ENCODE measurements at places on chromosomes 3 and 15. TPM values are rescaled to one million over a fixed set of nuclear protein-coding genes. Genes with fewer than 3 reads are reported as not detected.

- no peak for ATAC-seq
Observed at GRCh38 chr3:34619990-34620389, 821.6 kb downstream of the PDCD6IP start.

- no peak for ATAC-seq
Observed at GRCh38 chr3:59540241-59540640, 490.4 kb upstream of the CFAP20DC start.

DNA sequence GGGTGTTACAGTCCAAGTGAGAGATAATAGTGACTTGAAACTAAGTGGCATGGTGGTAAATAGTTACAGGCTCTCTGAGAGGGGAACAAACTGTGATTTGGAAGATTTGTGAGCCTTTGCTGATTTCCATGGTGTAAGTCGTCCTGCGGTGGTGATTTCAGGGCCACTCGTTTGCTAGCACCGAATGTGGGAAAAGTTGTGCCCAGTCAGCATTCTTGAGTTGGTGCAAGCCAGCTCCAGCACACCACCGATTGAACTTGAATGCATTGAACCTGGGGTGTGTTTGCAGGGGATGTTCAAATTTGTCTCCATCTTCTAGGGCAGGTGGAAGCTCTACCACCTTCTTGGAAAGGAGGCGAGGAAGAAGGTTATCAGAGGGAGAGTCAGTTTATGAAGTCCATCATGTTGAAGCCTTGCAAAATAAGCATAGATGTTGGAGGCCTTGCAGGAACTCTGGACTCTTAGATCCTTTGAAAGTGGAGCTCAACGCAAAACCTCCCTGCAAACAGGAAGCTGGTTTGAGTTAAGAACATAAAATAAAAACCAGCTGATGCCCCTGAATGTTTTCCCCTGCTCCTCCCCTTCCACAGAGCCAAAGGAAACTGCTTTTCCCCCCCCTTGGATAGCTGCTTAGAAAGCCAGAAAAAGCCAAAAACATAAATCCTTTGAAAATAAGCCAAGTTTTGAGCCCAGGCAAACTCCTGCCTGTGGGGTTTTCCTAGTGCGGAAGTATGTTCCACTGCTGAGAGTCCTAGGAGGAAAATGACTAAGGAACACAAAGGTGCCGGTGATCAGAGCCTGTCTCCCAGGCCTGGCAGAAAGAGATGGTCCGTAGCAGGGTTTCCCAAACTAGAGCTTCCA, 21.9 kb downstream of the MAPKBP1 start:
- peak; percentile 22 for ATAC-seq

- ATAC-seq = no peak
Observed at GRCh38 chr15:79472446-79472845, 40.3 kb downstream of the MINAR1 start.

DNA sequence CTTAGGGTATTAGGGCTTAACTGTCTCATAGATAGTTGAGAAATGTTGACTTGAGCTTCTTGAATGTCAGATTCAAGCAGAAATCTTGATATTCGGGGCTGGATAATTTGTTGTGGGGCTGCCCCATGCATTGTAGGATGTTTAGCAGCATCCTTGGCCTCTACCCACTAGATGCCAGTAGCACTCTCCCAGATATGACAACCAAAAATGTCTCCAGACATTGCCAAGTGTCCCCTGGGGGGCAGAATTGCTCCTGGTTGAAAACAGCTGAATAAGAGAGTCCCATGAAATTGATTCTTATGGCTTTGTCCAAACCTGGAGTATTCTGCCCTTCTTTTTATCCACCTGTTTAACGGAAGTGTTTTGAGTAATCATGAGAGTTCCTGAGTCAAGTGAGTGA, 15.9 kb upstream of the LCMT2 start:
- ATAC-seq = no peak

GRCh38 chr3:119181765-119182164, 8.4 kb downstream of the UPK1B start:
- no peak for ATAC-seq

DNA sequence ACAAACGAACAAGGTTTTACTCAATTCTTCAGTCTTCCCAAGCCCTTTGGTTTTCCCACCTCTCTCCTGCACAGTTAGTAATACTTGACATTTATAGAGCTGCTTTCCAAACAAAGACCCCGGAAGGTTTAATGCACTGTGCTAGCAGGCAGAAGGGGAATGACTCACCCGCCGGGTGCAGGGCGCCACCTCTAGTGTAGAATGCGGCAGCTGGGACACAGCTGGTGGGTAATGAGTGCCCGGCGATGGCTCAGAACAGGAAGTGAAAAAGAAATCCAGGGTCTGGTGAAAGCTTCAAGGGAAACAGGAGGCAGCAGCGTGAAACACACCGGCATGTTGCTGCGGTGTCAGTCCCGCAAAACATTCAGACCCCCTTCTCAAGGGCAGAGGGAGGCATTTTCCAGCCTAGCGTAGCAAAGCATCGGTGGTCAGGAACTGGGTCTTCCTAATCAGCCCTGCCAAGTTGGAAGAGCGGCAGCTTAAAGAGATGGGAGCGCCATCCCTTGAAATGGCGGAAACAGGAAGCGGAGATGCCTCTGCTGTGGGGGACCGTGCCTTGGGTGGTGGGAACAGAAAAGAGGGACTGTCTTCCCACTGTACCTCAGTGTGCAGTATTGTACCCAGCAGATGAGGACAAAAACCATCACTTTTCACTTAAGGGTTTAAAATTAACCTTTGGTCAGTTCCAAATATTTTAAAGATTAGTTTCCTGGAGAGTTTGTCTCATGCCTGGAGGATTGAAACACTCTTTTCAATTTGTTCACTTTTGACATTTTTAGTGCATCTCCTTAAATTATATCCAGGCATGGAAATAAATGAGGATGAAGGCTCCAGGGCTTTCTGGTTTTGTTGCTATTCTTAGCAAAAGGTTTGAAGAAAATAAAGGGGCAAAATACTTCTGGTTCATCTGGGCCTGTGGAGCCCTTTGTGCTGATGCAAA, 160.7 kb upstream of the MCTP2 start:
- no peak for ATAC-seq

DNA sequence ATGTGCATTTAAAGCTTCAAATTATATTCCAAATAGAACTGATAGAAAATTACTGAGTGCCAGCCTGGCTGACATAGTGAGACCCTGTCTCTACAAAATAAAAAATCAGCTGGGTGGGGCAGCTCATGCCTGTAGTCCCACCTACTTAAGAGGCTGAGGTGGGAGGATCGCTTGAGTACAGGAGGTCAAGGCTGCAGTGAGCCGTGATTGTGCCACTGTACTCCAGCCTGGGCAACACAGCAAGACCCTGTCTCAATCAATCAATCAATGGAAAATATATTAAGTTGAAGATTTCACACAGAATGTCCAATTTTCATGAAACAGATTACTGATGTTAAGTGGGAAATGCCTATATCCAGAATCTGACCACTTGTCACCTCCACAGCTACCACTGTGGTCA, 4.1 kb downstream of the MON1A start:
- no peak for ATAC-seq

- ATAC-seq = no peak
Observed at GRCh38 chr3:120637851-120638559, 41.9 kb downstream of the NDUFB4 start.

GRCh38 chr15:99718421-99718820, 14.8 kb downstream of the LYSMD4 start:
- peak; percentile 49 for ATAC-seq

- ATAC-seq = no peak
Observed at GRCh38 chr3:54817628-54818027, 110.2 kb downstream of the LRTM1 start.

DNA sequence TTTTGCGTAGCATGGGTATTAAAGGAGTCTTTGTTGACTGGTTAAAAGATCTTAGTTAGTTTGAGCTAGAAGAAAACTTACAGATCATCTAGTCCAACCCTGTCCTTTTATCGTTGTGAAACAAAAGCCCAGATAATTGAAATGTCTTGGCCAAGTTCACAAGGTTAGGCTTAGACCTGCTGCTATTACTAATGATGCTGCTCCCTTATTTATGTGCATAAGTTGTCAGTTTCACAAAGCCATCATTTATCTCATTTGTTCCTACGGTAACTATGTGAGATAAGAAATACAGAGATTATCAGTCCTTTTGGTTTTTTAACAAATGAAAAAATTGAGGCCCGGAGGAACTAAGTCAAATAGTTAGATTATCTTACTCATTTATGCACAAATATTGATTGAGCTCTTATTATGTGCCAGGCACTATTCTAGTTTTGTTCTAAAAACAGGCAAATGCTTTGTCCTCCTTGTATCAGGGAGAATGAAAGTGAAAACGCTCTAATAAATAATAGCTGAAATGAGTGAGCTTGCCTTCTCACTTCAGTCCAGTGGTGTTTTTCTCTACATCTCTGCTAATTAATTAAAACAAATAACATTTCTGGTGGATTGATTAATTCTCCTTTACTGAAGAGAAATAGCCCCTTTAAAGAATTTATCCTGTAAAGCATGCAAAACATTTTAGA, 49.1 kb upstream of the TPRG1 start:
- ATAC-seq = peak; percentile 64

DNA sequence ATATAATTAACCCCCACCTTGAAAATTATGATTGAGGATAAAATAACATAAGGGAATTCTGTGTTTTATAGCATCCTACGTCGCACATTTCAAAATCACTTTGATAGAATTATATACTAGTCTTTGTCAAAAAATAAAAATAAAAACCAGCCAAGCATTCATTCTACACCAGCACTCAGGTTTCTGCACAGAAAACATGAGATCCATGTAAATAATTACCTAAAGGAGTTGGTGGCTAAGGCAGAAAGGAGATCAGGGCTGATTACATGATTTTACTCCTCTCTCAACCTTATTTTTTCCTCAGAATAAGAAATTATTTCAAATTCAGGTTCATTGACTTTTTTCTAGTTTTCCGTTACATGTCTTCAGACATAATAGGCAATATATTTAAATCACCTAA, 194.5 kb downstream of the PLCH1 start:
- ATAC-seq = no peak

DNA sequence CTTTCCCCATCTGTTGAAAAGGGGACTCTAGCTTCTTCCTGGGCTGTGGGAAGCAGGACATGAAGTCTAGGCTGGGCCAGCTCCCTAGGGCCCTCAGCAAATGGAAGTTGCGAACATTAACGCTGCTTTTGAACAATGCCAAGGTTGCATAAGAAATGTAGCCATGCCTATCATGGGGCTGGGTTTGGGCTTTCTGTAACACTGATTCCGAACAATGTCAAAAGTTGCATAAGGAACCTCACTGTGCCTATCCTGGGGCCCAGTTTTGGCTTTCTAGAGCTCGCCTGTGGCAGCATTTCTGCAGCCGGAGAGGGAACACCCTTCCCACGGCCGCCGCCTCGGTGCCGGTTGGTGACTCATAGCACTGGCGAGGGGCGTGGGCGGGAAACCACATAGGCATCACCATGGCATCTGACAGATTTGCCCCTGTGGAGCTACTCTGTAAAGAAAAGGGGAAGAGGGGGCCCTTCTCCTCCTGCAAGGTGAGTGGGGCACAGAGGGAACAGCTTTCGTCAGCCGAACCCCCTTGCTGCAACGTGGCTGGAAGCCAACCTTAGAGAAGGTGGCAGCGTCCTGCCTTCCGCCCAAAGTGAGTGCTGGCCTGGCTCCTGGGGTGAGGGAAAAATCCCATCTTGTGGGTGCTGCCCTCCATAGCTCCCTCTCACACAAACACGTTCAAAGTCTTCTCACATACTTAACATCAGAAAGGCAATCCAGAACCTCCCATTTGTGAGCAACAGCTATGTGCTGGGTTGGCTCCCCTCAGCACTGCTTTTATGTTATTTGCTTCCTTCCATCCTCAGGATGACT, 46.6 kb upstream of the ATP2B2 start:
- ATAC-seq = peak; percentile 26

GRCh38 chr15:90234096-90234988, at the start of gene GDPGP1:
GDPGP1 (plus strand) TSS chr15:90234209; CDS start chr15:90240909, 6,700 bp downstream.
- ATAC-seq = peak; percentile 3

DNA sequence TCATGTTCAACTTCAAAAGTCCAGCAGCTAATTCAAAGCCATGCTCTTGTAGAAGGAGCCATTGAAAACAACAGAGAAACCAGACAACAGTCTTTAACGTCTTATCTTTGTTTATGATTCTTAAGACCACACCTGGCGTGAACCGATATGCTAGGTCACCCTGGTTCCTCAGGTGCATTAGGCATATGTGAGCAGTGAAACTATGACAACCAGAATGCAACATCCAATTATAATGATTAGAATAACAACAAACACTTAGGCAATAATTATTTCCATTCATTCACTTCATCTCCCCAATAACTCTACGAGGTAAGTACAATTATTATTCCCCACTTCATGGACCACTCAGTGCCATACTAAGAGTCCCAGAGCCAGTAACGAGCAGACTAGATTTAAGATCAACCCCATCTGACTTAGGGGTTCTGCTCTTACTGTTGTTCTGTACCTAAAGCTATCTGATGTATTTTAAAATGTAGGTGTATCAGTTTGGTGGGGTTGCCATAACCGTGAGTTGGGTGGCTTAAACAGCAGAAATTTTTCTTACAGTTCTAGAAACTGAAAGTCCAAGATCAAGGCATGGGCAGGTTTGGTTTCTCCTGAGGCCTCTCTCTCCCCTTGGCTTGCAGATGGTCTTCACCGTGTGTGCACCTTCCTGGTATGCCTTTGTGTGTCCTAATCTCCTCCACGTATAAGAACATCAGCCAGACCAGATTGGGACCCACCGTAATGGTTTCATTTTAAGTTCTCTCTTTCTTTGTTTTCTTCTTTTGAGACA, 997.8 kb upstream of the CFAP20DC start:
- no peak for ATAC-seq

WDR49 gene
- 3.5 TPM for total RNA-seq

DUT gene
- total RNA-seq = 76.2 TPM

SMARCC1 gene
- total RNA-seq = 46.2 TPM

SLC15A2 gene
- 7.1 TPM for total RNA-seq

TLE3 gene
- 81.6 TPM for total RNA-seq

MYO5C gene
- 10.2 TPM for total RNA-seq

CAND2 gene
- total RNA-seq = 12.9 TPM

PAK2 gene
- 55.0 TPM for total RNA-seq

OR4F6 gene
- total RNA-seq = not detected

BHLHE40 gene
- 13.9 TPM for total RNA-seq
